ENCODE measurements at places on chromosomes 1 and 21. TPM values are rescaled to one million over a fixed set of nuclear protein-coding genes. Genes with fewer than 3 reads are reported as not detected.
A peak's percentile ranks its signal among the peaks of the same experiment; 100 is the strongest.

DNA sequence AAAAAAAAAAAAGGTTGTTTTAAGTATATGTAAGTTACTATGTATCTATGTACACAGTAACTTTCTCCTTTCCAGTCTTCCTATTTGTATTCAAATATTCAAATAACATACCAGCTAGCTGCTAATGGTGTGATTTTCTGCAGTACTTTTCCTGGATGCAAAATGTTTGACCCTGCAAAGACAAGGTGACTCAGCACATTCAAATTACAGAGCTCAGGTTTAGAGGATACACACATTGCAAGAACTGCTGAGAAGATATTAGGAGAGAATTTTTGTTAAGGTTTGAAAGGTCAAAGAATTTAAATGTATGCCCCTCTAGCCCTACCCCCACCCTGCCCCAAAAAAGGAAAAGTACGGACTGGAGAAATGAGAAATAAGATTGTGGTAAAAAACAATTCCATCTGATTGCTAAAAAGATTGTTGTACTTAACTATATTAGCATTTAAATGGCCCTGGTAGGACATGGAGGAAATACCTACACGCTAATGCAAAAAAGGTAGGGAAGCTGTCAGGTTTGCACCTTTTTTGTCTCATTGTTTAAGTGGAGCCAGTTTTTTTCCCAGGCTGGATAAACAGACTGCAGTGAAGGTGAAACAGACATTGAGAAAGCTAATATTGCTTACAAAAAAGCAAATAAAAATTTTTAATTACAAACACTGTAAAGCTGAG, 45.6 kb downstream of the ZNF281 start:
- no peak for DNase-seq

GRCh38 chr1:193680247-193680923, 494.0 kb upstream of the B3GALT2 start:
- no peak for DNase-seq

DNA sequence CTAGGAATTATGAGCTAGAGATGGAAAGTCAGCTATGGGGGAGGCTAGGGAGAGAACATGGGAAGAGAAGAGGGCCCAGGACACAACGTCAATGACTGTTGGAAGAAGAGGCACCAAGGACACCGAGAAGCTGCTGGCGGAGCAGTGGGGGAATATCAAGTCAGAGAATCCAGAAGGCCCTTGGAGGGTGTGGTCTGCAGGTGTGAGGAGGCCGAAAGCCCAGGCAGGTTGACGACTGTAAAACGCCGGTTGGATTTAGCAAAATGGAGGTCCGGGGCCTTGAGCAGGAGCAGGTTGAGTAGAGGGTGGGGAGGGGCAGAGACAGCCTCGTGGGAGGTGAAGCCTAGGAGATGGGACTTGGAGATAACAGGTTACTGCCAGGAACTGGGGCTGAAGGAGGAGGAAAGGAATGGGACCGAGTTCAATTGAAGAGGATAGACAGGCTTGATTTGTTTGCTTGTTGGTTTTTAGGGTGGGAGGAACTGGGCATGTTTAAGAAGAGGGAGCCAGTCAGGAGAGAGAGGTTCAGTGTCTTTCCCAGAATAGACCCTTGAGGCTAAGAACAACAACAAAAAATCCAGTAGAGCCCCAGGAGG, 35.1 kb downstream of the EDN2 start:
- no peak for DNase-seq

DNA sequence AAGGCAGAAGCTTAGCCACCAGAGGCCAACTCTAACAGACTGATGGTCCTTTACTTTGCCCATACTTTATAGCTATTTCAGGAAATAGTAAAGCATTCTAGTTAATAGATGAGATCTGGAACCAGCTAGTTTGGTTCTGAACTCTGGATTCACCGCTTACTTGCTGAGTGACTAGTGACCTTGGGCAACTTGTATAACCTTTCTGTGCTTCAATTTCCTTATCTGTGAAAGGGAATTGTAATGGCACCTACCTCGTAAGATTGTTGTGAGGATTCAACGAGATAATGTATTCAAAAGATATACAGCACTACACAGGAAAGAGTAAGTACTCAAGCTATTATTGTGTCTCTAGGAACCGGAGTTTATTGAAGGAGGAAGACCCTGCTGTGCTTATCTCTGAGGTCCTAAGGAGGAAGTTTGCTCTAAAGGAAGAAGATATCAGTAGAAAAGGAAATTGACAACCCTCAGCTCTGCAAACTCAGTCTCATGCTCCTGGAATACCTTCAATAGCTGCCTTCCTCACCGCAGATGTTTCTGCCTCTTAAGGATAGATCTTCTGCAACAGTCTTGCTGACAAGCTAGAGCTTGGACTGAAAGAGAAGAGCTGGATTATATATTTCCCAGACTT, 11.9 kb downstream of the MTFR1L start:
- DNase-seq: no peak

DNA sequence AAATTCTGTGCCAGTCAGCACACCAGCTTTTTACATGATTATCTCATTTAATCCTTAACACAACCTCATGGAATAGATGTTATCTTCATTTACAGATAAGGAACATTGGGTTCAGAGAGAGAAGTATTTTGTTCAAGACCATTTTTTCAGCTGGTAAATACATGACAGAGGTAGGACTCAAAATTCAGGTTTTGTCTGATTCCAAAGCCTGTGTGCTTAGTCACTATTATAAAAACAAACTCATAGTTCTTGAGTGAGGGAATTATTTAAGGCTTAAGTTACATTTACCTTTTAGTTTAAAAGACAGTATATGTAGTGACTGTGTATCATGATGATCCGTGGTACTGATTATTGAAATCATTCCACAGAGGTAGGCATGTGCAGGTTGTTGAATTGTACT, 125.2 kb downstream of the MAGI3 start:
- no peak for DNase-seq

GRCh38 chr21:25569711-25570110, 37.6 kb downstream of the MRPL39 start:
- no peak for DNase-seq

DNA sequence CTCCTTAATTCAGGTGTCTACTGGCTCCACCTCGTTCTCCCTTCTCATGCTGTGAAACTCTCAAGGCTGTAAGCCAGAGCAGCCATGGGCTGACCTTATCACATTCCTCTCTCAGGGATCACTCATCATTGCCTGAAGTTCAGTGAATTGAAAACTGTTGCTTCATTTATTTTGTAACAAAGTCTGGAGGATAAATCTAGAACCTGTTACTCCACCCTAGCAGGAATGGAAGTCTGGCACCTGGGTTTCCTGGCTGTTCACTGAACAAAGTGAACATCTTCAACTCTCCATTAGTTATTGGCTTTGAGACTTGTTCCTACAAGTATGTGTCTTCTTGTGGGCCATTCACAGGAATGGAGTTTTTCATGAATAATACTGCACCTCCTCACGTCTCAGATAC, 584.1 kb downstream of the PTPRU start:
- DNase-seq: no peak

GRCh38 chr1:55172272-55172671, 42.9 kb downstream of the USP24 start:
- no peak for DNase-seq

DNA sequence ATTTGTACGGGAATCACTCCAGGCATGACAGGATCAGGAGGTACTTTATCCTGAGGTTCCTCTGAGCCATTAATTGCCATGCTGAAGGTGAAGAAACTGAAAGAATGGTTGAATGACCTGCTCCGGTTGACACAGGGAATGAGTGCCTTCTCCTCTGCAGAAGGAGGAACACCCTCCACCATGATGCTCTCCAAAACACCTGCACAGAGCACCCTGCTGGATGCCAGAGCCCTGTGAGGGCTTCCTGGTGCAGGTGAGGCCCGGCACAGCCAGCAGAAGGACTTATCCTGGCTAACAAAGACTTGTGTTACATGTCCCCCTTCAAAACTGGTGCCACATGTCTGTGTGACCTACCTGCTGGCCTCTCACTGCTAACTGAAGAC, 14.3 kb upstream of the LBR start:
- DNase-seq: no peak

DNA sequence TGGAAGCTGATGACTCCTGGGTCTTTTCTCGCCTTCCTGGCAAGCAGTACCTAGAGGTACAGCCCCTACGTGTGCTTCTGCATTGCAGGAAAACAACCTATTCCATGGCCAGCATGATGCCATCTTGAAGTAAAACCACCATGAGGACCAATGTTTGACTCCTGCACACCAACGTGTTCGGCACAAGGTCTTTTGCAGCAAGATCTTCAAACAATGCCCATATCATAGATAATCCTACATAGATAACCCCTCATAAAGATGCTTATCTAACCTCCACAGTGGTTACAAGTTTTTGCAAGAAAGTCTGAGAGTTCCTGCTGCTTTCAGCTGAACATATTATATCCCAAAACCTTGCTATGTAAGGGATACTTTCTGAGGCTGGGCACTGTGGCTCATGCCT, 141.1 kb upstream of the MAP1LC3C start:
- DNase-seq: no peak

GRCh38 chr1:166174108-166174507, 7.3 kb upstream of the FAM78B start:
- peak; percentile 78 for DNase-seq

DNA sequence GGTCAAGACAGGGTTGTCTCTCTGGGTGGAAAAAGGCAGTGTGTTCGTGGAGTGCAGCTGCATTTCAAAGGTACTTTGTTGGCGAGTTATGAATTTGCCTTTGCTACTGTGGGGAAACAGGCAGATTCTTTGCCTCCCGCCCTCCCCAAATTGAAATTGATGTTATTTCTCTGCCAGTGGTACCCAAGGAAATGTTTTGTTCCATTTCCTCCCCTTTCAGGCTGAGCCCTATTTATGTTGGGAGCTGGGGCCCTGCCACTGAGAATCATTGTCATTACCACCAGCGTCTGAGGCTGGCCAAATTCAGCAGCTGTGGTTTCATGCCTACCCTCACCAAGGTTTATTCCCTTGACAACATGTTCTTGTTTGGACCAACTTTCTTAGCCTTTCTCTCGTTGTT, 48.5 kb upstream of the OLIG2 start:
- DNase-seq: no peak

GRCh38 chr1:36880155-36881067, 153.9 kb downstream of the GRIK3 start:
- no peak for DNase-seq

Gene GLRX2
- total RNA-seq: 27.0 TPM

Gene PDZK1IP1
- total RNA-seq: 1.6 TPM
